ENCODE measurements at places on chromosomes 11 and 22. TPM values are rescaled to one million over a fixed set of nuclear protein-coding genes. Genes with fewer than 3 reads are reported as not detected.

Gene ASCL2
- total RNA-seq: not detected

Gene CFAP300
- not detected for total RNA-seq

Gene NAT10
- total RNA-seq: 57.6 TPM

Gene TMEM123
- 257 TPM for total RNA-seq

Gene DMC1
- total RNA-seq: 0.91 TPM

Gene HBD
- total RNA-seq: not detected

Gene TTC38
- total RNA-seq: 33.1 TPM

Gene IGLL1
- total RNA-seq: not detected

Gene DPP3
- 56.0 TPM for total RNA-seq

Gene KBTBD3
- 3.6 TPM for total RNA-seq

Gene GLYAT
- total RNA-seq: not detected

Gene PHETA2
- total RNA-seq: 23.4 TPM

Gene GRIA4
- not detected for total RNA-seq

Gene TIMP3
- total RNA-seq: 2.0 TPM

Gene SYNGR1
- 3.7 TPM for total RNA-seq

Gene OR2AT4
- not detected for total RNA-seq

Gene IGLL5
- not detected for total RNA-seq

Gene FOLR1
- total RNA-seq: not detected

Gene TRIM6
- total RNA-seq: 5.6 TPM
